NCI-H187 treated with DMSO at 0.1 percent for 48 hours (cell line): ENCODE measurements at places on chromosomes 3 and 15.

GRCh38 chr3:151144016-151144415 is 58.6 kb downstream of the MED12L start:
- DNase-seq, result no peak

DNA sequence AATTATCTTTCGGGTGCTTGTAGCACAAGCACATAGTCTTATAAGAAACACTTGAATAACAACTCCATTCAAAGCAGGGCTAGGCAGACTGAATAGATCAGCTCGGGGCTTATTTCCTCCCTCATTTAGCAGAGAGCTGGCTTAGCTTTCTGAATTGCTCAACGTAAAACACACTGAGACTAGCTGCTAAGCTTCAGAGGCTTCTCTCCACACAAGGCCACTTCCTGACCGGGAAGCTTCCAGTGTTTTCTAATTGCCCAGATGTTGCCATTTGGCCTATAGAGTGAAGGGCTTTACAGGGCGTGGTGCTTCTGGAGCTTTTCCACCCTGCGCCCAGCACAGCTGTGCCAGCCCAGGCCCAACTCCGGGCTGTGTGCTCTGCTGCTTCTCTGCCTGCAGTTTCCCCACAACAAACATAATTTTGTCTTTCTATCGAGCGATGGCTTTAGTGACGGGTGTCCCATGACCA is 16.6 kb downstream of the FAM240A start:
- DNase-seq, result no peak

- DNase-seq, result no peak
These were observed 491.8 kb downstream of the SQOR start for GRCh38 chr15:46126581-46126980.

DNA sequence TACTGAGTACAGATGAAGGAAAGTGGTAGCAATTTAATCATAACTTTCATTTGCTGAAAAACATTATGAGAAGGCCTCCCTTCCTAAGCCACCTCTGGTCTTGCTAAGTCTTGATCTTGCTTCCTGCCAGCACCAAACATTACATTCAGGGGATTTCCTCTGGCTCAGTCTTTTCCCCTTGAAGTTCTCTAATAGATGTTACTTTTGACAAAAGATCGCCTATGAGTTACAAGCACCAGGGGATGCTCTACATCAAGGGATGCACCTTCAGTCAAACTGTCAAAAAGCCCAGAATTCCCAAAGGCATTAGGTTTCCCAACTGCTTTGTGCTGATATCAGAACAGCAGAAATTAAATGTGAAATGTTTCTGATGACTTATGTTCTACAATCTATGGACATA is 47.3 kb downstream of the AQP9 start:
- no peak for DNase-seq

DNA sequence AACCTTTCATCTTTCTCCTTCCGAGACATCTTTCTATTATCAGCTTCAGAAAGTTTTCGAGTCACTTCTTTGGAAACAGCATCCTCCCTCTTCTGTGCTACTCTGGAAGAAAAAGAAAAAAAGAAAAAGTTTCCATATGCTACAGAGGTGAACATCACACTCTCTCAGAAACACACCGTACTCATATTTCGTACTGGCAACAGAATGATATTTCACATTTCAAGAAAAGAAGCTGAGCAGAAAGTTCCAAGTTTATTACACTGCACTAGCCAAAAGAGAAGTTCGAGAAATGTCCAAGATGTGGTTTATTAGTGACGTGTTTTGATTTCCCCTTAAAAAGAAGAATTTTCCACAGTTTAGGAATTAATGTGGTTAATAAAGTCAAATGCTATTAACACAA is 6.0 kb downstream of the SSR3 start:
- DNase-seq, result no peak

GRCh38 chr3:99704417-99704816 is 66.0 kb downstream of the COL8A1 start:
- DNase-seq, result no peak

DNA sequence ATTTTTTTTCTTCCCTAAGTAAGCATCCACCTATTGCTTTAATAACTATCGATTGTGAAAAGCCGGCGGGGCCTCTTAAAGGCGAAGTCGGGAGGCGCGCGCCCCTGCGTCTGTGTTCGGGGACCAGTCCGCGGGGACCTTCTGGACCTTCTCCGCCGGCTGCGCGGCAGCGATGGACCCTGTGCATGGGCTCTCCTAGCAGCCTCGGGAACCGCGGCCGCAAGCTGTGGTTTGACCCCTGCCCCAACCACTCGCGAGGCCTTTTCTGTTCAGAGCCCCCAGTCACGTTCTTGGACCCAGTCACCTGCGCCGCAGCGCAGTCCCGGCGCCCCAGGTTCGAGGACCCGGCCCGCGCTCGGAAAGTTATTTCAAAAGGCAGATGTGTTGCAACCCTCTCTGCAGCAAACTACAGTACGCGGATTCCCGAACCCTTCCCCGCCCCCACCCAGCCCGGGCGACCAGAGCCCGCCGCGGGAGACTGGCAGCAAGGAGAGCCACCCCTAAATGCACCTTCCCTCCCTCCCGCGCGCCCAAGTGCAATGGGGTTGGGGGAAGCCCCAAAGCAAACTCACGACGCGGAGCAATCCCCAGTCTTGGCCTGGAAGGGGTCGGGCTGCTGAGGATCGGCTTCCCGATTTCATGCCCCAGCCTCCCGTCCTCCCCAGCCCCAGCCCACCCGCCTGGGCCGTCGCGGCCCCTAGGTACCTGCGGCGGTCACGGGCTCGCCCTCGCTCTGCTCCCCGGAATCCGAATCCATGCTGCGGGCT is 684 bp downstream of the TNFAIP8L3 start:
- no peak for DNase-seq

DNA sequence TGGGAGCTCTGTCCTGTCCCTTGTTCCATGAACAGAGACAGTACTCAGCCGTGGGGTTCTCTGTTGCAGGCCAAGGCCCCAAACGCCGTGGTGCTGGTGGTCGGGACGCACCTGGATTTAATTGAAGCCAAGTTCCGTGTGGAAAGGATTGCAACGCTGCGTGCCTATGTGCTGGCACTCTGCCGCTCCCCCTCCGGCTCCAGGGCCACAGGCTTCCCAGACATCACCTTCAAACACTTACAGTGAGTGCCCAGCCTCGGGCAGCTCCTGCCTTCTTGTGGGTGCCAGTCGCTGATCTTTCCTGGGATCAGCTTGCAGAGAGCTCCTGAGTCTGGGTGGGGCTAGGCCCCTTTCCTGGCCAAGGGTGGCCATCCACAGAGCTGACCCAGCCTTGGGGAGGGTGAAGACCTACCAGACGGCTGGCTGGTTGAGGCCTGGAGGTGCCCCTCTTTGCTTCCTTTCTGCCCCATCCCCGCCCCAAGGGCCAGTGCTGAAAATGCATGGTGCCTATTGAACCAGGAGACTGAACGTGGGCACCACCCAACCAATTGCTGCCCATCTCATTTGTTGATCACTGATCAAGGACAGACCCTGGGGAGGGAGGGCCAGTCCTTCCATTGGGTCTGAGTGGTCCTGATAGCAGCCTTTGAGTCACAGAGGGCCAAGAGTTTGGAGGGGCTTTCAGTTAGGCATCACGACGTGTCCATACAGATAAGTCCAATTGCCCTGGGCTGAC is 106.9 kb downstream of the LRRK1 start:
- DNase-seq, result no peak

- no peak for DNase-seq
These were observed 14.4 kb downstream of the RTP1 start for GRCh38 chr3:187211532-187212195.

DNA sequence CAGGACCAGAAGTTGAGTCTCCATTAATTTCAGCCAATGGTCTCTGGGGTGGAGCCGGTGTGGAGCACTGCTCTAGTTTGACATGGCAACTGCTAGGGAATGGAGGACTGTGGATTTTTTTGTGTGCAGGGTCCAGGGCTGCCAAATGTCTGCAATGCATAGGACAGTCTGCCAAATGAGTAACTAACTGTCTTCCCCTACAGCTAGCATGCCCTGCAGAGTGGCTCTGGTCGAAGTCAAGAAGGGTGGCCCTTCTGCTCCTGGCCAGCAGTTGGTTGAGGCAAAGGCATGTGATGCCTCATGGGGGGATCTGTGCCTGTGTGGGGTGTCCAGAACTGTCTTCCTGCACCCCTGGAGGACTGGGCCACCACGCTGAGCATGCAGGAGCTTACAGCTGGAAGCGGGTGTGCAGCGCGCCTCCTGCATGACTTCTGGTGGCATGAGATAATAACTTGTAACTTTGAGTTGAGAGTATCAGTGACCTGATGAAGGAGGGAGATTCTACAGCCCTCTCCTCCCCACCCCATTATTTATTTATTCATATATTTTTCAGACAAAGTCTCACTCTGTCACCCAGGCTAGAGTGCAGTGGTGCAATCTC is 4.6 kb downstream of the TPRA1 start:
- no peak for DNase-seq

- DNase-seq, result no peak
These were observed 5.9 kb downstream of the LMCD1 start for GRCh38 chr3:8507496-8507895.

DNA sequence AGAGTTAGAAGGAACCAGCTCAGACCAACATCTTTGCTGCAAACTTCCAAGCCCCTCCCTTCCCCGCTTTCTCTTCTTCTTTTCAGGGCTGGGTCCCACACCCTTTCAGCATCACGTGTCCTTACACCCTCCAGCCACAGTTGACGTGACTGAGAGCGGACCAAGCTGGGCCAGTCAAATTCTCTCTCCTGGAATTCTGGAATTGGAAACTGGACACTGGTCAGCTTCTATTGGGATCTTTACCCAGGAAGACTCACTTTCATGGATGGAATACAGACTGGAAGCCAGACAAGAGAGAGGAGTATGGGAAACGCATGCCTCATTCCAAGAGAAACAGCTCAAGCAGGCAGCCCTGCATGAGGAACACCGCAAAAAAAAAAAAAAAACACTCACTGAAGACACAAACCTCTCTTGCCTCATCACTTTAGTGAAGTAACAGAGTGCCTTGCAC is 12.4 kb upstream of the TPM1 start:
- no peak for DNase-seq

DNA sequence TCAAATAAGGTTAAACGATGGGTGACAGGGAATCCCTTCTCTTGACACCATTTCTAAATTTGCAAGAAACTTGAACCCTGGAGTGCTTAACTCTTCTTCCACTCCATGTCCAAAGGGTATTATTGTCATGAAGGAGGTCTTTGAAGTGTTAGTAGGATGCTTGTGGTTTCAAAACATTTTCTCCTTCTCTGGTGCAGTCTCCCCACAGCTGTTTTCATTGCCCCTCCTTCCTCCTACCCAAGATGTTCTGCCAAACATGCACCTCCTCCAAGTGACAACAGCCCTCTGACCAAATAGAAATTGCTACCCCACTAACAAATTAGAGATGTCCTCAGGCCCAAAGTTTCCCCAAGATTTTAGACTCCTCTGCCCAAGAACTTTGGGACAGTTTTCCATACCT is 151.4 kb downstream of the POLR2M start:
- DNase-seq, result no peak

DNA sequence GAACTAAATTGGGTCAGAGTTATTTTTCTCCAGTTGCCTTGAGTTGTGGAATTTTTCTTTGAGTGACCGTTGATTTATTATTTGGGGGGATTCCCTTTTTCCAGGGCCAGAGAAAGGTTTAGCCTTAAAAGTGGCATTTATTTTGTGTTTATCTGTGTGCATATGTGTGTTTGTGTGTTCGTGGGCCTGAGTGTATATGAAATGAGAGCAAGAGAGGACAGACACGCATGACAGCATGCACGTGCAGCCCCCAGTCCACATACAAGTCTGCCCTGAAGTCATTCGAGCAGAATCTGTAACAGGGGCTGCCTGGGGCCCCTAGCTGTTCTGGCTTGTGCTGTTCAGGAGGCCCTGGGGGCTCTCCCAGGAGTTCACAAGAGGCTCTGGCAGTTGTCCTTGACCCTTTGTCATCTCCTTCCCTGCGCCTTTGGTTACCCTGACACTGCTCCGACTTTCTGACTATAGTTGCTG is 18.3 kb upstream of the TRAK1 start:
- DNase-seq, result no peak

- no peak for DNase-seq
These were observed 2.2 kb downstream of the BMF start for GRCh38 chr15:40106203-40107161.

GRCh38 chr3:27293939-27294338 is 75.2 kb downstream of the NEK10 start:
- DNase-seq, result no peak

- DNase-seq, result no peak
These were observed 21.1 kb upstream of the SATB1 start for GRCh38 chr3:18446149-18446825.

DNA sequence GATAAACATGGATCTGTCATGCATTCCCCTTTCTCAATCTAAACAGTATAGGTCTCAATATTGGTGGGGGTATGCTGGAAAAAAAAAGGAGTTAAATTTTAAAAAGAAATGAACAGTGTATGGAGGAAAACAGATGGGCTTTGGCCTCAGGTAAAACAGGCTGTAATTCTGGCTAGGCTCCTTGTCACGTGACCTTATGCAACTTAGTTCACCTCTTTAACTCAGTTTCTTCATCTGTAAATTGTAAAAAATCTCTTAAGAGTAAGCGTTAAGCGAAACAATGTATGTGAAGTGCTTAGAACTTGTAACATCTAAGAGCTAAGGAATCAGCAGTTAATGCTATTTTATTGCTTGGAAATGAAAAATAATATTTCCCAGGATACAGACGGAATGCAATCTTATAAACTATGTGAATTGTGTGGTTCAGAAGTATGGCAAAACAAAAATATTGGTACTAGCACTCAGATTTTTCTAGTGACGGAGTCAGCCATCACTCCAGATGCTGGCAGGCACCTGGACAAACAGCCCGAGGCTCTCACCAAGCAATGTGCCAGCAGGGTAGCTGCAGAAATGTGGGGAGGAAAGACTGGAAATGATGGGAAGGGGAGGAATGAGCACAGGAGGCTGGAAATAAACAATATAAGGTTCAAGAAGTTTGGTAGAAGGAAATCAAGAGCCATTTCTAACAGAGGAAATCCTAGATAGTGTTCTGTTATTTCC is 172.8 kb downstream of the USP13 start:
- DNase-seq, result no peak

DNA sequence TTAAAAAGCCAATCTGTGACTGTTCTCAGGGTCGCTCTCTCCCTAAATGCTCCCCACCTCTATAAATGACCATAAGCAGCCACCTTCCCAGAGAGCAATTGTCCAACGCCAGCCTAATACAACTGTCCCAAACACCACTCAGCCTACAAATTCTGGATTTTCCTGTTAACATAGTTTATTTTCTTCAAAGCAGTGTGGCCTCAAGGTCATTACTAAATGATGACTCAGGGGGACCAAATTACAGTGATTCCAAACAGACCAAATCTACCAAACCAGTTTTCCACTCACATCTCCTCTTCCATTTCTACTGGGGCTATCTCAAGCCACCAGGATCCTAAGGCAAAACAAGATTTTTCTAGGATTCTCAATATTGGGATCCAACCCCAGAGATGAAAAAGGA is 22.5 kb downstream of the HEXA start:
- DNase-seq, result no peak

GRCh38 chr3:194860725-194861124 is 175.0 kb downstream of the FAM43A start:
- DNase-seq, result no peak

- DNase-seq, result no peak
These were observed 45.6 kb upstream of the FSTL1 start for GRCh38 chr3:120496278-120497002.

DNA sequence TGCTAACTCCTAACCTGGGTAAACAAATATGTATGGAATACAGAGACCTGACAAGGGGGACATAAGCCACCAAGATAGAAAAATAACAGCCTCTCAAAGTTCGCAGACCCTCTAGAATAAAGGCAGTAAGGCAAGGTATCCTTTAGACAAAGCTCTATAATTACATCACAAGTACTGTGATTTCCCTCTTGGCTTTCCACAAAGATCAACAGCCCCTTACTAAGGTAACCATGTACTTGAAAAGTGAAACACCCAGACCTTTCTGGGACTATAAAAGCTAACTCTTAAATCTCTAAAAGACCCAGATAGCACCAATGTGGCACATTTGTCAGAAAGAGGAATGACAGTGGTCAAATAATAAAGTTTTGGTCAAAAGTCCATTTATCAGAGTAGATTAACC is 51.9 kb downstream of the TBL1XR1 start:
- DNase-seq, result no peak
